ENCODE measurements at places on chromosomes 6 and 20.

- no peak for DNase-seq
Measured at GRCh38 chr6:33709605-33710295, 1.8 kb downstream of the UQCC2 start.

- DNase-seq, result no peak
Measured at GRCh38 chr6:37134396-37135191, 35.4 kb upstream of the PIM1 start.

GRCh38 chr6:166636934-166637333 lies 9.9 kb upstream of the RPS6KA2 start:
- DNase-seq, result no peak

GRCh38 chr6:152267967-152268845 lies 369.0 kb downstream of the SYNE1 start:
- DNase-seq, result no peak

GRCh38 chr6:73491377-73491776 lies 29.5 kb downstream of the EEF1A1 start:
- DNase-seq, result no peak

DNA sequence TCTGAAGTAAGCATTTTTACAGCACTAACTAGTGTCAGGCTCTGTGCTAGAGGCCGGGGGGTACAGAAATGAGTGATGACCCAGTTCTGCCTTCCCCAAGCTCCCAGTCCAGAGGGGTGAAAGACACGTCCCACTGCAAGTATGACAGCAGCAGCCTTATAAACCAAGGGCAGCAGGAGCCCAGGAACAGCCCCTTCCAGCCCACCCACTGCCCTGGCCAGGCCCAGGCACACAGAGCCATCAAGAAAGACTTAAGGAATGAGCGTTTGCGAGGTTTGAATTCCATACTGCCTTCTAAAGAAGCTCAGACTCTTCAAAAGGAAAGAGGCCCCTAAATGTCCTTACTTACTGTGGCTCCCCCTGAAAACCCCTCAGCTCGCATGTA lies 10.0 kb downstream of the TRERF1 start:
- no peak for DNase-seq

GRCh38 chr6:125254321-125254720 lies 47.4 kb downstream of the HDDC2 start:
- DNase-seq, result no peak

GRCh38 chr6:12009180-12009685 lies 2.9 kb upstream of the HIVEP1 start:
- no peak for DNase-seq

DNA sequence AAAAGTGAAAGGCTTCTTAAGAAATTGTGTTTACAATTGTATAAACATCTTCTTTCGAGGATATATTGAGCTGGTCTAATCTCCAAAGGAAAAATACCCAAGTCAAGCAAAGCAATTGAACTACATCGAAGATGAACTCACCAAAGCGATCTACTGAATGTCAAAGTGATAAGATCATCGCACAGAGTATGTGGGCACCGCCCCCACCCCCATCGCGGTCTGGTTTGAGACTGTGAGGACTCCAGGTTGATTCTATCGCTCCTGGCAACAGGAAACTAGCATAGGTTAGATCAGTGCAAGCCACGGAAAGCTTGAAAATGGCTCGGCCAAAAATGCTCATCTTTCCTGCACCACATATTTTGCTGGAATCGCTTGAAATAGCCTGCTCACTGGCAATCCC lies 133.2 kb upstream of the RPS6KA2 start:
- DNase-seq, result no peak

DNA sequence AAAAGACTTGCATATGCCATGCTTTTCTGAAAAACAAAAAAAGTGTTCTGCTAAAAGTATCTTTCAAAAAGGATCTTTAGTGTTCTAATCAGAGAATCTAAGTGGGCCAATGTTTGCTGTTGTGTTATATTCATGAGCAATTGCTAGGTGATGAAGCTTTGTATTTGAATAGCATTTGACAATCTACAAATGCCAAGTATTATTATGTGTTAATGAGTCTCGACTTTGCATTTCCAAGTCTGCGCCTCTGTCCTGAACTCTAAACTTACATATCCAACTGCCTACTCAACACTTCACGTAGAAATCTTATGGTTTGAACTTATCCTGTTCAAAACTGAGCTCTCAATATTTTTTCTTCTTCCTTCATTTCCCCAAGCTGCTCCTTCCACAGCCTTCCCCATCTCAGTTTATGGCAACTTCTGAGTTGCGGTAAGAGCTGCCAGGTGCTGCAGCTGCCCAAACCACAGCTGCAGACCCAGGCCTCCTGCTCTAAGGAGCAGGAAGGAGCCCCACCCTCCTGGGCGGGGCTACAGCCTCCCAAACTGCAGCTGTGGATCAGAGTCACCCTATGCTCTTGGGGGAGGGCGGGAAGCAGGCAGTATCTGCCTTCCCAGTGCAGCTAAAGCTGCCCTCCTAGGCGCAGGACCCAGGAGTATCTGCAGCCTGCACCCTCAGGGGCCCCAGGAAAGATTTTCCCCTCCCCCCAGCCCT lies 16.7 kb upstream of the MAK start:
- no peak for DNase-seq

- DNase-seq, result no peak
Measured at GRCh38 chr6:121645100-121645745, 209.8 kb downstream of the GJA1 start.

DNA sequence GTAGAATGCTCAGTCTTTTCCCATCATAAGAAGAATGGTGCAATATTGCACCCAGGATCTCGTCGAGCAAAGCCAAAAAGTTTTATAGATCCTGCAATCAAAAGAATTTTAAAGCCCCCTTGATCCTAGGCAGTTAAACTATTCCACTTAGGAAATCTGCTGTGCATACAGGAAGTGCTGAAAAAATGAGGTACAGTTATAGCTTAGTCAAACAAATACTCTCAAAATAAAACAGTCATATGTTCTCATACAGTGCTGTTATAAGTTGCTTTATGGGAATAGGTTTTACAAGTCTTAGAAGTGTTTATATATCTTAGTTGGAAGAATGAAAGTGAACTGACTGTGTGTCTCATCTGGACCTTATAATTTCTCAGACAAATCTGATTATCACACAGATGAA lies 232.6 kb upstream of the RAB32 start:
- no peak for DNase-seq

GRCh38 chr6:29977425-29977727 lies 35.0 kb downstream of the HLA-A start:
- DNase-seq, result no peak

DNA sequence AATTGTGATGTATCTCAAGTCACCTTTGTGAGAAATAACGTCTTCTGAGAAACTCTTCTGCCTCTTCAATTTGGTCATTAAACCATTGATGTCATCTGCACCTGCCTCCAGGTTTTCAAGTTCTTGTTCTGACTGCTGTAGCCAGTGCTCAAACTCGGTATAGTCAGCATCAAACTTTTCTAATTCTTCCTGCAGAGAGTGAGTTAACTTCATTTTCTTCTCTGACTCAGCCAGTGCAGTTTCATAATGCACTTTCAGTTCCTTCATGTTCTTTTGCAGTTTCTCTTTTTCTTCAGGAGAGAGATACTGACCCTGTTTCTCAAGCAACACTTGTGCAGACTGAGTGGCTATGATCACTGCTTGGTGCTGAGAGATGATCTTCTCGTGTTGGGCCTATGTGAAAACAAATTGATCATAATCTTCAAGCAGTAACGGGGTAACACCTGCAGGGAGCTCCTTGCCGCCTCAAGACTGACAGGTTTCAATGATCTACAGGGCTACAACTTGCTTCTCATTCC lies 48.8 kb downstream of the DST start:
- no peak for DNase-seq
